Immature natural killer cell (primary cell): ENCODE measurements at places on chromosomes 13 and 19.

GRCh38 chr13:74203576-74203975 is 69.4 kb upstream of the KLF12 start:
- no peak for DNase-seq

GRCh38 chr19:48780631-48781391 is 25.5 kb downstream of the FGF21 start:
- DNase-seq: no peak

DNA sequence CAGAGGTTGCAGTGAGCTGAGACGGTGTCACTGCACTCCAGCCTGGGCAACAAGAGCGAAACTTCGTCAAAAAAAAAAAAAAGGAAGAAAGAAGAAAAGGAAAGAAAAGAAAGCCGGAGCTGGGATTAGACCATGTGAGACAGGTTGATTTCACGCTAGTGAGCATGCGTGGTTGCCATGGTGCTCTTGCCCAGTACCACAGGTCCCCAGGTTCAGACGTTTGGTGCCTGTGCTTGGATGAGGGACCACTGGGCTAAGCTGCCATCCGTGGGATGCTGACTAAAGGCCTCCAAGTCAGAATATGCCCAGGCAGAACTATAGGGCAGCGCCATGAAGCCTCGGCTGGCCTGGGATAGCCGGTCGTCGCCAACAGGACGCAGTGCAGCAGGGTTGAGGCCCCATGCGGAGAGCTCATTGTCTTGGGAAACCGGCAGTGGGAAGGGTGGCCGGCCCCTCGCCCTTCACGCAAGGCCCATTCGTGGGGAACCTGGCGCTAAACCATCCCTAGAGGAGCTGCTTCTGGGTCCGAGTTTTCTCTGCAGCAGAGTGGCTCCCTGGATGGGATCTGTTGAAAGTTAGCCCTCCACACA is 7.2 kb upstream of the TEX101 start:
- no peak for DNase-seq

- DNase-seq: no peak
Observed at GRCh38 chr13:108795841-108796240, 166.4 kb downstream of the MYO16 start.

DNA sequence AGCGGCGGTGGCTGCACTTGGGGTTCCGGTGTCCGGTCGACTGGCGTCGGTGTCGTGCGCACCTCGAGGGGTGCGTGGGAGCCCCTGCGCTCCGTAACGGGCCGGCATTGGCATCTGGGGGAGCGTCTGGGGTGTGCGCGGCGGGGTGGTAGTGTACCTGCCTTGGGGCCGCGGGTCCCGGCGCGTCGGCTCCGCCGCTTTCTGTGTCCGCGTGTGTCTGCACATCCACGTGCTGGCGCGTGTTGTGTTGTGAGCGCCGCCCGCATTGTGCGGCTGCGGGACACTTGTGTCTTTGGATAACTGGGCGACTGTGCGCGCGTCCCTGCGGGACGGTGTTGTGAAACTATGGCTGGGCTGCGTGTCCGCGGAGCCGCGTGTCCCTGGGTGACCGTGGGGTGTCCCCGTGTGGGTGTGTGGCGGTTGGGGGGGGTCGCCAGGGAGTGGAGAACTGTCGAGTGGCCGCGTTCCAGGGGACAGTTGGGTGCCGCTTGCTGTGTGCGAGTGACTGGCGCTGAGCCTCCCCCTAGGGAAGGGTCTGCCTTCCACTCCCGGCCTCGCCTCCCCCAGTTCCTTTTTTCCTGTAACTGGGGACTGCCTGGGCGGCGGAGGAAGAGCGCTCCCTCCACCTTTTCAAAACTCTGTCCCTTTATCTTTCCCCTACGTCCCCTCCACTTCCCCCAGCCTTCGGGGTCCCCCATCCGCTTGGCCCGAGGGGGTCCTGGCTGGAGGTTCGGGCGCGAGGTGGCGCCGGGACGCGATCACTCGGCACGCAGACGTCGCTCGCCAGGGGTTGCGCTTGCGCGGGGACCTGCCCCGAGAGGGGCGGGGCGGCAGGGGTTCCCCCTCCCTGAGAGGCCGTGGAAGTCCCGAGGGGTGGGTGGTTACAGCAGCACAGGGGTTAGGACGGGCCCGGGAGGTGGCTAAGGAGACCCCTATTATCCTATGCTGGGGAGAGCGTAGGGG is 5.7 kb upstream of the NFIC start:
- DNase-seq: peak; percentile 52

GRCh38 chr19:51091895-51092873 is 9.5 kb upstream of the KLK14 start:
- no peak for DNase-seq

- no peak for DNase-seq
Observed at GRCh38 chr13:112902101-112902651, 66.8 kb upstream of the MCF2L start.

DNA sequence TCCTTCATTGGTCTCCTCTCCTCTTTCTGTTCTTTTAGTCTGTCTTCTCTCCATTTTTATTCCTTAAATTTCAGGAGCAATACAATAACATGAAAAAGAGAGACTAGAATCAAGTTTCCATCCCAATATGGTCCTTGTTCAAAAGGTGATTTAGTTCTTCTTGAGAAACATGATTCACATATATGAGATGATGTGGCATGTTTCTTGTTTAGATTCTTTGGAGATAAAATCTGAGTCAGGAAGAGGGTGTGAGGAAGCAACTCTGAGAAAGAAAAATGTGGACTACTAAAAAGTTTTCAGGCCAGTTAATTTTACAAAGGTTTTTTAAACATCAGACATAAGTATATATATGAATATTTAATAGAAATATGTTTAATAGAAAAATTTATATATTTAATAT is 231.4 kb downstream of the OXGR1 start:
- no peak for DNase-seq

DNA sequence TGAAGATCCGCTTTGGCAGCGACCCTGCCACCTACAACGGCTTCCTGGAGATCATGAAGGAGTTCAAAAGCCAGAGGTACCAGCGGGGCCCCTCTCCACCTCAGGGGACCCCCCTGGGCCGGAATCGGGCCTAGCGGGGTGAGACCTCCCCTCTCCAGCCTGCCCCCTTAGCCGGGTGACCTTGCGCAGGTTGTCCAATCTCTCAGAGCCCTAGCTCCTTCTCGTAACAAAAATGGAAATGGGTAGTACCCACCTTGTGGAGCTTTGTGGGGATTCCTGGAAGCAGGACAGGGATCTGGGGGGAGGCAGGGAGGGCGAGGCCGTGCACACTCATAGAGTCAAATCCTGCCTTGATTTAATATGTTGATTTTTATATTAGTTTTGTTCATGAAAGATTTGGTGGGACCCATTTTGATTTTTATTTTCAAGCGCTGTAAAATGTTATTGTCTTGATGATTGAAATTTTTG is 658 bp downstream of the SIN3B start:
- DNase-seq: peak; percentile 2

DNA sequence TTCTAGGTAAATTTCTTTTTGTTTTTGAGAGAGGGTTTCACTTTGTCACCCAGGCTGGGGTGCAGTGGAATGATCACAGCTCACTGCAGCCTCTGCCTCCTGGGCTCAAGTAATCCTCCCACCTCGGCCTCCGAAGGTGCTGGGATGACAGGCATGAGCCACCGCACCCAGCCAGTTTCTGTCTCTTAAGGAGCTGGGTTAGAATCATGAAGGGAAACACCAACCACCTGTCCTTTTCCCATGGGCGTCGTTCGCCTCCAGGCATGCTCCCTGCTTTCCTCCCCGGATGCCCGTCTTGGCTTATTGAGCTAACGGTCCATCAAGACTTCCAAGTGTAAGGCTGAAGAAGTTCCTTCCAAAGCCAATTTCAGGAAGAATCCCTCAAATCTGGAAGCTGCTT is 85.9 kb downstream of the SOX1 start:
- no peak for DNase-seq

GRCh38 chr13:93797463-93797862 is 570.9 kb downstream of the GPC6 start:
- no peak for DNase-seq

- no peak for DNase-seq
Observed at GRCh38 chr19:2492870-2493269, 16.9 kb downstream of the GADD45B start.

GRCh38 chr13:58379221-58379620 is 747.7 kb downstream of the PCDH17 start:
- no peak for DNase-seq

DNA sequence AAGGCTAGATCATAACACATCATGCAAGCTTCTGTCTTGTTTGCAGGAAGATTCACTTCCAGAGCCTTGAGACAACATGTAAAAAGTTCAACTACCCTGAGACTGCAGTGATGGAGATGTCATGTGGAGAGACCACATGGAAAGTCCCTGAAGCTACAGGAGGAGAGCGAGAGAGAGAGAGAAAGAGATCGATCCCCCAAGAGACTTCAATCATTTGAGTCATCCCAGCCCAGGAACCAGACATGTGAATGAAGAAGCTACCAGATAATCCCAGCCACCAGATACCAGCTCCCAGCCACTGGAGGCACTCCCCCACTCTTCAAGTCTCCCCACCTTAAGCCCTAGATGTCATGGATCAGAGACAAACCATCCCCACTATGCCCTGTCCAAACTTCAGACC is 10.7 kb upstream of the EVI5L start:
- no peak for DNase-seq

DNA sequence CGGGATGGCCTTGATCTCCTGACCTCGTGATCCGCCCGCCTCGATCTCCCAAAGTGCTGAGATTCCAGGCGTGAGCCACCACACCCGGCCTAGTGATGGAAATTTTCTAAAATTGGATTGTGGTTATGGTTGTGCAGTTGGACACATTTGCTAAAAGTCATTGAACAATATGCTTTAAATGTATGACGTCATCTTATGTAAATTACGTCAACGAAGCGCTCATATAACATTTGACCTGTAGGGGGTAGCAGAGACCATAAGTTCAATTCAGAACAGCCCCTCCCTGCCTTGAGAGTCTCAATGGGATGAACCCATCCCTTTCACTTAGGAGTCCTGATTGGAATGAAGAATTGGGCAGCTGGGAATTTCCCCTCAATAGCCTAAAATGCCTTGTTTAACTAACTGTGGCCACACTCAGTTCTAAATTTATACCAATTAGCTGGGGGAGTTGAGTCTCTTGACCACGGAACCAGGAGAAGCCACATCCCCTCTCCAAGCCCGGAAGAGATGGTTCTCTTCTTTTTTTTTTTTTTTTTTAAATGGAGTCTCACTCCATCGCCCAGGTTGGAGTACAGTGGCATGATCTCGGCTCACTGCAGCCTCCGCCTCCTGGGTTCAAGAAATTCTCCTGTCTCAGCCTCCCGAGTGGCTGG is 15.2 kb upstream of the TLE6 start:
- peak; percentile 81 for DNase-seq

DNA sequence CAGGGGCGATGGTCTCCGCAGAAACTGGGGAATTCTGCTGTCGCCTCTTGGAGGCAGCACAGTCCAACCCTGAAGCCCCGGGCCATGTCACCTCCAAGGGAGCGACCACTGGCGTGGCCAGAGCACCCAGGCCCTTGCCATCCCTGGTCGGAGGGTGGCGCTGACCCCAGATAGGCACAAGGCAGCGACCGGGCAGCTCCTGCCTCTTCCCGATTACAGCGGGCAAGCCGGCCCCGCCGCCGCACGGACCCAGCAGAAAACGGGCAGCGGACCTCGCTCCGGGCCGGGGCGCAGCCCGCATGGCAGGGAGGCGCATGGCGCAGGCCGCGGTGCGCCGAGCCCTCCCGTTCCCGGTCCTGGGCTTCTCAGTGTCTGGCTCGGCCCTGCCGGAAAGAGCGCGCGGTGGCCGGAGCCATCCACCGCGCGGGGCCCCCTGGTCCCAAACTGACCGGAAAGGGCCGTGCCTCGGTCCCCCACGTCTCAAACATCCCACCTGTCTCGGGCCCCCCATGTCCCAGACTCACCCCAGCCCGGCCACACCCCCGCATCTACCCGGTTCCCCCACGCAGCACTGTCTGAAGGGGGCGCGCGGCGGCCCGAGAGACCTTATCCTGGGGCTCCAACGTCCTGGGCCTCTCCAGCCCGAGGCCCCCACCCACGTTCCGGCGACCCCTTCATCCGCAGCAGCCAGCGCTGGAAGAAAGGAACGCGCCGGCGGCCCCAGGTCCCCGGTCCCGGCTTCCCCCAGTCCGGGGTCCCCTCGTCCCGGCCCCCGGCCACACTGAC is 727 bp downstream of the CERS1 start:
- no peak for DNase-seq

GRCh38 chr19:55208880-55209692 is at the start of gene PTPRH:
Gene PTPRH (minus strand): TSS chr19:55209501. CDS start chr19:55209433, 68 bp downstream.
- DNase-seq: no peak

- DNase-seq: no peak
Observed at GRCh38 chr13:23609874-23610576, 39.8 kb downstream of the TNFRSF19 start.

GRCh38 chr19:34104096-34104495 is 68.2 kb upstream of the LSM14A start:
- no peak for DNase-seq

GRCh38 chr19:12596485-12596884 is 14.1 kb downstream of the ZNF490 start:
- no peak for DNase-seq

DNA sequence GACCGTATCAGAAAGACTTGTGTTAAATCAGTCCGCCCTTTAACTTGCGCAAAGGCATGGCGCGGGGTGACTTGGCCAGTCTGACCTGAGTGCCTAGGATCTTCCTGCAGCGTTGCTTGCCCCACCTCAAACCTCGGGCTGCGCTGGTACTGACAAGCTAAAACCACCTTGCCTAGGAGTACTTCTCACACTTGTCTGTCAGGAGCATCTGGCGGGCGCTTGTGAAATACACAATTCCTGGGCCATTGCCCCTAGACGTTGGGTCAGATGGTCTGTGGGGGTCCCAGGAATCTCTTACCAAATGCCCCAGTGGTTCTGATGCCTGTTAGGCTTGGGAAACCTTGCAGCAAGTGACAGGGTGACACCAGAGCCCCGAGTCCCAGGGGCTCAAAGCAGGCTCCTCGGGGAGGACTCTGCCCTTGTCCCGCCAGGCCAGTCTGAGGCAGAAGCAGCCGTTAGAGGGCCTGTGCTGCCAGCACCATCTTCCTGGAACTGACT is 12.9 kb downstream of the CEBPG start:
- DNase-seq: no peak

- DNase-seq: no peak
Observed at GRCh38 chr19:55519451-55520311, 17.3 kb downstream of the SBK2 start.

GRCh38 chr19:58346961-58347929 is 6.0 kb downstream of the A1BG start:
- DNase-seq: peak; percentile 32

GRCh38 chr19:28425046-28425931 is 787.7 kb downstream of the UQCRFS1 start:
- no peak for DNase-seq

- no peak for DNase-seq
Observed at GRCh38 chr19:56137405-56137804, 3.7 kb upstream of the ZNF444 start.

- no peak for DNase-seq
Observed at GRCh38 chr13:76992548-76993001, 694 bp downstream of the CLN5 start.
